ENCODE measurements at places on chromosomes 3 and 15.

DNA sequence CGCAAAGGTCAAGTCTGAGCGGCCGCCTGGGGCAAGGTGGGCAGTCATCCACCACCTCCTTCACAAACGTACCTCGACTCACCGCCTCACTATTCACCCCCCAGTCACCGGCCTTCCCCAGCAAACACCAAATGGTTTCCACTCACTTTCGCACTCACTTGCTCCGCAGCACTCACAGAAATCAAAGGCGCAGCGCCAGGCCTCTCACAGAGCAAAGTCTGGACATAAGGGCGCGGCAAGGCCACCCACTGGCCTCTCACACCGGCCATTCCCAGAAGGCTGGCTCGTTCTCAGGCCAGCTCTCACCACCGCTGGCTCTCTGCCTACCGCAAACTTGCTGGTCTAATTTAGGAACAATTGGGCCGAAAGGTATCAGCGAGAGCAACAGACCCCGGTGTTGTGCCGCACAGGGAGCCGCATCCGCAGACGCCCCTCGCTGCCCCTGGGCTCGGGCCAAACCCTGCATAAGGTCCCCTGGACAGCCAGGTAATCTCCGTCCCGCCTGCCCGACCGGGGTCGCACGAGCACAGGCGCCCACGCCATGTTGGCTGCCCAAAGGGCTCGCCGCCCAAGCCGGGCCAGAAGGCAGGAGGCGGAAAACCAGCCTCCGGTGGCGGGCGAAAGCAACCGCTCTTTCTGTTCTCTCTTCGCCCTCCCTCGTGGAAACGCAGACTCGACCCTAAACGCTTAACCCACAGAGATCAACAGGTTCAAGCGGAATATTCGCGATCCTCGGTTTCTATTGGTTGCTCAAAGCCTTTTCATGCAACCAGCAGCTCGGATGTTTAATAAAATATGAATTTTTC, 2.9 kb downstream of the SHOX2 start:
- no peak for DNase-seq

DNA sequence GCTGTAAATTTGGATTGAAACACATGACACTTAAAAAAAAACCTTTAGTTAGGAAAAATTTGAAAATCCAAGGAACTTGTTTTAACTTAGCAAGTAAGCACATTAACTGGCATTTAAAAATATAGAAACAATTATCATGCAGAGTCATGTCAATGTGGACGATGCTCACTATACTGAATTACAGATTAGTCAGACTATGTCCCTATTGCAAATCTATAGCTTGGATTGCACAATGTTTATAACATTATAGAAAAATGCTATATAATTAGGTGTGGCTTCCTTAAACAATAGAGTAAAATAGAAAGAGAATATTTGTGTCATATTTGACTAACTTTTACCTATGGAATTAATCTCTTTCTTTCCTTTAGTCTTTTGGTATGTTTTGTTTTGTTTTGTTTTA, 48.4 kb upstream of the TUSC7 start:
- no peak for DNase-seq

GRCh38 chr15:31262901-31263671, 63.5 kb upstream of the KLF13 start:
- no peak for DNase-seq

DNA sequence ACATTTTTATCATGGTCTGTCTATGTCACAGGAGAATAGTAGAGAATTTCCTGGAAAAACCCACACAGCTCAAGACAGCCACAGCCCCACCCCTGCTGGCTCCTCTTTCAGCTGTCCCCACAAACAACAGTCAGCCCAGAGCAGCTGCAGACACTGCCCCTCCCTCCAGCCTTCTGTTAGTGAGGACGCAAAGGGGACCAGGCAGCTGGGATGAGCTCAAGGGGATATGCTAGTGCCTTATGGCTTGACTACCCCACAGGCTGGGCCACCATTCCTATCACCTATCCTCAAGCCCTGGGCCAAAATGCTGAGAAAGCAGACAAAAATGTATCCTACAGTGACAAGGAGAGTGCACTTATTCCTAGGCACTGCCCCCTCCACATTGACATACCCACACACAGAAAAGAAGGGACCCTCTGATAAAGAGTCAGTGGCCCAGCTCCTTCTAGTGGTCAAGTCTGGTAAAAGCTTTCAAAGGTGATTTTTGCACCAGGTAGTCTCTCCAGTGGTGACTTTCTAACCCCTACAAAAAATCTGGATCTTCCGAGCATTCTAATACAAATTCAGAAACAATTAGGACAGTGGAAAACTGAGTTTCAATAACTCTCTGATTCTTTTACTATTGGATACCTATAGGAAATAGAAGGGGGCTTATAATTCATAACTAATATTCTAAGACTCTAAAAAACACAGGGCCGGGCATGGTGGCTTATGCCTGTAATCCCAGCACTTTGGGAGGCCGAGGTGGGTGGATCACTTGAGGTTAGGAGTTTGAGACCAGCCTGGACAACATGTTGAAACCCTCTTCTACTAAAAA, 3.0 kb upstream of the MAP1A start:
- no peak for DNase-seq

DNA sequence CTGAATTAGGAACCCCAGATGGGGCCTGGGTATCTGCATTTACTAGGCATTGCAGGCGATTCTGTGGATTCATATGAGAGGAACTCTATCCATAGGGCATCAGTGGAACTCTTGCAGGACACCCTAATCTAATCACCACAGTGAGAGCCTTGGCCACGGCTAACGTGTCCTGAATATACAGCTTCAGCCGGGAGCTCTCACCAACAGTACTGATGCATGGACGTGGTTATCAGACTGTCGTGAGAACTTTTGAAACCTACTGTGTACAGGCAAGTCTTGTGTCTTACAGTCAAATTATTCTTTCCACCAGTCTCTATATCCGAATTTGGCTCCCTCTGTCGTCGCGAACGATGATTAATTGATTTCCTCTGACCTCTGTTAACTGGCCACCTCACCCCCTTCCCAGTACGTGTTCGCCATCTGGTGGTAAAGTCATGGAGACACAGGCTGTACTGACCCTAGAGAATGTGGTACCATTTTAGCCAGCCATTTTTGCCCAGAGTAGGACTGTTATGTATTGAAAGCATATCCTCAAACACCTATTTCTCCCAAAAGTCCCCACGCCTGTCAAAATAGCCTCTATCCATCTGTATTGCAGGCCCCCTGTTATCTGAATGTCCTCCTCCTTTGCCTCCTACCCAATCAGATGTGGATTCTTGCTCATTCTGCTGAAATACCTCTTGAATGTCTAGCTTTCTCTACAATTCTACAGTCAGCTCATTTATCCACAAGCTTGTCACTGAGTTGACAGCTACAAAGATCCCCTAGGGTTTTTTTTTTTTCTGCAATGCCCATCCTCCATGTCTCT, 39.7 kb downstream of the GLDN start:
- no peak for DNase-seq

DNA sequence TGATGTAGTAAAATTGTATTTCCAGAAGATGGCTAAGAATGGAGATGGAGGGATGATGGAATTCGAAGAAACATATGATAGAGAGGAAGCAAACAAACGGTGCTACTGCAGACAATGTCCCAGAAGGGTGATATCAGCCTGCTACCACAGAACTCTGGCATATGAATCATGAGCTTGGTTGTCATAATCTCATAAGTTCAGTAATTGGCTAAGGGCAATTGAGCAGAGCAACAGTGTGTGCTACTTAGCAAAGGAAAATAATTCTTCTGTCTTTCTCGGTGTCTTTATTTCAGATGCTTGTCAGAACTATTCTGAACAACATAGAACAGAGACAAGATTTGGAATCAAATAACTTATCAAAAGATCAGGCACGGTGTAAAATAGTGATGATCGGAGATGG, 407.3 kb downstream of the GBE1 start:
- DNase-seq: no peak

DNA sequence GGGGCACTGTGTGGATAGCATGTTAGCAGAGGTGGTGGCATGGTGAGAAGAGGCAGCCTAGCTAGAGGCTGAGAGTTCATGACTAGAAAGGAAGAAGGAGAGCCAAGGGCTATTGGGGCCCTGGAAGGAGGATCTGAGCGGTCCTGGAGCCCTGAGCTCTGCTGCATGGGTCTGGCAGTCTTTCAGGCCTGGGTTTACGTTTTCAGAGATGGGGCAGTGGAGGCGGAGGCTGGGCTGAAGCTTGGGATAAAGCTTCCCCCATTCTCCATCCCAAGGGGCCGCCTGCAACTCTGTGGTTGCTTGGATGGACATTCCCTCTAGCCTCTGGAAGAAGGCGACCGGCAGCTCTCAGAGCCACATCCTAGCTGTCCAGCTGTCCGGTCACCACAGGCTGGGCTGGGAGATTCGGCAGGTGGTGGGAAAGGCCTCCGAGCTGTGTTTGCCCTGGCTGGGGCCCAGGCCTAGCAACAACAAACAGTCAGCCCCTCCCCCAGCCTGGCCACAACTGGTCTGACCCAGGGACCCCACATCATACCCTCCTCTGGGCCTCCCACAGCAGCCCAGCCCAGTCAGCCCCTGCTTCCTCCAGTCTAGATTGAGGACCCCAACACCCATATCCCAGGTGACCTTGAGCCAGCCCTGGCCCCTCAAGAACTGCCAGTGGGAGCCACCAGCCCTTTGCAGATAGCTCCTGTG, 1.8 kb upstream of the SLC38A3 start:
- no peak for DNase-seq

DNA sequence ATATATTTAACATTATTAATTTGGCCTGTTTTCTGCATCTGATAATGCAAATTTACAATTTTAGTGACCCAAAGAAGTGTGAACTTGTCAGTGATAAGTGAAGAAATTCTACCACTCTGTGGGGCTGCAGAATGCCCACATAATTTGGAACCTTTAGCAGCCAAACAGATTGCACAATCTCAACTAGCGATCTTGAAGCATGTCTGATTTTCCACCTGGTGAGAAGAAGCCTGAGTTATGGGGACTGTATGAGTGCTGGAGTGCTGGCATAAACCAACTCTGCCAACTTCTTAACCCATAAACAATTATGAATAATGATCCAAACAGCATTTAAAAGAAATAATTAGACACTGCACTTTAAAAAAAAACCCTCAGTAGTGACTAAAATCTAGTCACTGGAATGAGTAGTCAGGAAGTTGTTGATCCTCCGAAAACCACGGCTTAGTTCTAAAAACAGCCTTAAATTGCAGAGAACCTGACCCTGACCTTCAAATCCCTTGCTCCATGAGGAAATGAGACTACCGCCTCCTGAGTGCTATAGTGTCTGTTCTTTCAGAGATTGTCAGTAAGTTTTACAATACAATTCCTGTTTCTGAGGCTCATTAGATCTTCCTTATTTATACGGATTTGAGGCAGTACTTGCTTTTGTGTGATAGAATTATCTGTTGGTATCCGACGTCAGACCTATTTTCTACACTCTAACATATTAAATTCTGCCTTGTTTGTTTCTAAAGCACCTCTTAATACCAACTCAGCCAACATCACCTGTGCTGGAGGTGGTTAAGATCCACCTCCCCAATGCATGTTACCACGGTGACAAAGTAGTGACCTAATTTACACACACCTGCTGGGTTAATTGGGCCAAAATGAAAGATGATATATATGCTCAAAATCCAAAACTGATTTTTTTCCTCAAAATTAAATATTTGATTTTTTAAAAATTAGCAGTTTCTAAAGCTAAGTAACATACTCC, 267.7 kb downstream of the ZBTB20 start:
- no peak for DNase-seq

DNA sequence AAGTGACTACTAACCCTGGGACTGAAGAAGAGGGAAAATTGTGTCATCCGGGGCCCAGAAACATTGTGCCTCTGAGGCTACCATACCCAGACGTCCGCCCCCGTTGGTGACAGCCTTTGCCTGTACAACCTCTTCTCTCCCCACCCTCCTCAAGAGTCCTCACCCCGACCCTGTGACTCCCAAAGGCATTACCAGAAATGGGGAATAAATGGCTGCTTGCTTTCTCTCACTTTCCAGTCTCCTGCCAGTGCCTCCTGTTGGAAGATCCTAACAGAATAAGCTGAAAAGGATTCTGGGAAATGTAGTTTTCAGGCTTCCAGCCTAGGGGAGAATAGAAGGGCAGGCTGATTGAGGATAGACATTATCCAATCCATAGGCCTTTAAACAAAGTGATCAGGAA, 30.8 kb upstream of the SLC25A36 start:
- no peak for DNase-seq

DNA sequence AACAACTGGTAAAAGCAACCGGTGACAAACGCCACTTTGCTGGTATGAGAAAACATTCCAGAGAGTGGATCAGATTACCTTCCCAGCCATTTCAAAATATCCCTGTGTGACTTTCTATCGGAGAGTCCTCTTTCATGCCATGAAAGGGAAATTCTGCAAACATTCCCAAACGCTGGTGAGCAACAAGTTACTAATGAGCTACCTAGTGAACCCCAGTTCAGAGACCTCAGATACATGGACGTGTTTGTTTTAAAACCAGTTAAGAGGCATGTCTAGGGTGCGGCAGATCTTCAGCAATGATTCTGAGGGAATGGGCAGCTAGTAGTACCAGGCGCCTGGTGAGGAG, 418.2 kb upstream of the NR2F2 start:
- DNase-seq: no peak

- DNase-seq: no peak
Observed at GRCh38 chr3:7158516-7158915, 297.6 kb downstream of the GRM7 start.

- DNase-seq: no peak
Observed at GRCh38 chr15:78944202-78944625, 632 bp downstream of the CTSH start.

GRCh38 chr15:49148298-49148697, 7.1 kb downstream of the COPS2 start:
- no peak for DNase-seq

- no peak for DNase-seq
Observed at GRCh38 chr3:104234442-104235194, 1132.1 kb upstream of the ALCAM start.

GRCh38 chr3:22612927-22613326, 590.2 kb upstream of the UBE2E2 start:
- no peak for DNase-seq

GRCh38 chr15:73228128-73228646, 140.6 kb downstream of the HCN4 start:
- no peak for DNase-seq

Measured in AG04449 (cell line).